ENCODE measurements at places on chromosomes 4 and X.
A peak's percentile ranks its signal among the peaks of the same experiment; 100 is the strongest.

- no peak for DNase-seq
These were observed at the start of gene FAM9B for GRCh38 chrX:9033989-9034388. FAM9B (minus strand) TSS chrX:9034127; CDS start chrX:9032986, 1,141 bp downstream.

DNA sequence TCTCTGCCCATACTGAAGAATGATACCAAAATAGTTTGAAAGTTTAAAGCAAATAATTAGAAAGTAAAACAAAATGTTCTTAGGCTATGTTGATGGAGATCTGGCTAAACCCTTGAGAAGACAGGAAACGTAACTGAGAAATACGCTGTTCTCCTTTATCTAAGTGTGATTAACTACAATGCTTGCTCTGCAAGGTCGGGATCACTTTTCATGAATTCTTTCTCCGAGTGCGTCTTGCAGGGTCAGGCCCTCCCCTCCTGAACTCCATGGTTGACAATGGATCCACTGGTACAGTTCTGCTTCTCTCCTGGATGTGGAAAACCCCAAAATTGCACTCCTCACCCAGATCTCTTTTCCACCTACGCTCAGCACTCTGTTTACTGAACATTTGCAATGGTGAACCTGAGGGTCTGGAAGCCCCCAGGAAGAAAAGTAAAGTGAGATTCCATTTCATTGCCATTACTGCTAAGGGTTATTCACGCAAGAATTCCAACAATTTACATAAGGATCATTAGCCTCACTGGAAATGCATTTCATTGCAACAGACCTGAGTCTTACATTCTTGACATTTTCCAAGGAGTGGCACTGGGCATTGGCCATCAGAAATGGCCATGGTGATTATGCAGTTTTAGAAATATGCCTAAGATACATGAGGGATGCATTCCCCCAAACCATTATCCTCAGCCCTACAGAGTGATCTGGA, 24.6 kb upstream of the WWC2 start:
- no peak for DNase-seq

DNA sequence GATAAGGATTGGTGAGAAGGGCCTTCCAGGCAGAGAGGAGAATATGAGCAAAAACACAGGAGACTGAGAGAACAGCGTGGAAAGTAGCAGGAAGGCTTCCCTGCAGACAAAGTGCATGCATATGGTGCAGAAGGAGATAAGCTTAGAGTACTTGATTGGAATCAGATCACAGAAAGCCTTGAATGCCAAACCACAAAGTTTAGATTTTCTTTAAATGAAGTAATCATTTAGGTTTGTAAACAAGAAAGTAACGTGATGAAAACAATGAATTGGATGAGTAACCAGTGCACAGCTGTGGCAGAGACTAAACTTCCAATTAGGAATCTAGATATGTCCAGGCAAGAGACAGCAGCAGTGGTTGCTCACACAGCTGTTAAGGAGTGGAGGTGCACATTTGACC, 83.8 kb upstream of the C1QTNF7 start:
- no peak for DNase-seq

DNA sequence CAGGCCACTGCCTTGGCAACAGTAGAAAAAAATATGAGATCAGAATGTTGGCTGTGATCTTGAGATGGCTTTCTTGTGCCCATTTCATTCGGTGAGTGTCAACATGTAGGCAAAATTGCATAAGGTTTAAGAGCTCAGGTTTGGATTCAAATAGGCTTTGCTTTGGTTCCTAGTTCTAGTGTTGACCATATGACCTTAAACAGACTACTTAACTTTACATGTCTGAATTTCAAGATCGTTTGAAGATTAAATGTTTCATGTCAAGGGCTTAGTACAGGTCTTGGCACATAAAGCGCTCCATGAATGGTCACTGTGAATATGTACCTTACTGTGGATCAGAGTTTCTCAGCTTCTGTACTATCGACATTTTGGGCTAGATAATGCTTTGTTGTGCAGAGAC, 204.2 kb downstream of the MGST2 start:
- no peak for DNase-seq

DNA sequence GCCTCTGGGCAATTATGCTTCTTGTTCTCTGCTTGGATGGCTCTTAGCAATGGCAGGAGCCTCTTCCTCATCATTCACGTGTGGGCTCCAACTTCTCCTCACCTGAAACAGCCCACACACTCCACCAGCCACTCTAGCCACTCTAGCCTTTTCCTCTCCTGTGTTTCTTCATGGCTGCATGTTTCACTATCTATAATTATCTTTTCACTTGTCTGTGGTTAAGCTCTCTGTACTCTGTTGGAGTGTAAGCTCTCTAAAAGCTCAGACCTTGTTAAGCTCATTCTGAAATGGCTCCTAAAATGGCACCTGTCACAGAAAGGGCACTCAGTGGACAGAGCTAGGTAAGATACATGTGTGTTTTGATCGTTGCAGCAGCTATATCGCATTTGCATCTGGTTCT, 80.0 kb downstream of the SH3KBP1 start:
- DNase-seq: no peak

DNA sequence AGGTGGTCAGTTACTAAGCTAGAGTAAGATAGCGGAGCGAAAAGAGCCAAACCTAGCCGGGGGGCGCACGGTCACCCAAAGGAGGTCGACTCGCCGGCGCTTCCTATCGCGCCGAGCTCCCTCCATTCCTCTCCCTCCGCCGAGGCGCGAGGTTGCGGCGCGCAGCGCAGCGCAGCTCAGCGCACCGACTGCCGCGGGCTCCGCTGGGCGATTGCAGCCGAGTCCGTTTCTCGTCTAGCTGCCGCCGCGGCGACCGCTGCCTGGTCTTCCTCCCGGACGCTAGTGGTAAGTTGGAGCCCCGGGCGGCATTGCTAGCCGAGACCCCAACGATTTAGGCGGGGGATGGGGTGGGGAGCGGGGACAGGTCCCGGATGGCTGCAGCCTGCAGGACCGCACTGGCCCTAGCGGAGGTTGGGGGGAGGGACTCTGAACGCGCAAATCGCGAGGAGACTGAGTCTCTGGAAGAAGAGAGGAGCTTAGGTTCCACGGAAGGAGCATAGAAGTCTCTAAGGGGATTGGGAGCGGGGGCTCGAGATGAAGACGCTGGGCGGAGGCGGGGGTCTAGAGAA, 573 bp downstream of the HTR2C start:
- no peak for DNase-seq

- no peak for DNase-seq
These were observed 540 bp upstream of the HADH start for GRCh38 chr4:107989162-107989536.

GRCh38 chrX:72376124-72376523, 70.4 kb upstream of the CITED1 start:
- DNase-seq: no peak

DNA sequence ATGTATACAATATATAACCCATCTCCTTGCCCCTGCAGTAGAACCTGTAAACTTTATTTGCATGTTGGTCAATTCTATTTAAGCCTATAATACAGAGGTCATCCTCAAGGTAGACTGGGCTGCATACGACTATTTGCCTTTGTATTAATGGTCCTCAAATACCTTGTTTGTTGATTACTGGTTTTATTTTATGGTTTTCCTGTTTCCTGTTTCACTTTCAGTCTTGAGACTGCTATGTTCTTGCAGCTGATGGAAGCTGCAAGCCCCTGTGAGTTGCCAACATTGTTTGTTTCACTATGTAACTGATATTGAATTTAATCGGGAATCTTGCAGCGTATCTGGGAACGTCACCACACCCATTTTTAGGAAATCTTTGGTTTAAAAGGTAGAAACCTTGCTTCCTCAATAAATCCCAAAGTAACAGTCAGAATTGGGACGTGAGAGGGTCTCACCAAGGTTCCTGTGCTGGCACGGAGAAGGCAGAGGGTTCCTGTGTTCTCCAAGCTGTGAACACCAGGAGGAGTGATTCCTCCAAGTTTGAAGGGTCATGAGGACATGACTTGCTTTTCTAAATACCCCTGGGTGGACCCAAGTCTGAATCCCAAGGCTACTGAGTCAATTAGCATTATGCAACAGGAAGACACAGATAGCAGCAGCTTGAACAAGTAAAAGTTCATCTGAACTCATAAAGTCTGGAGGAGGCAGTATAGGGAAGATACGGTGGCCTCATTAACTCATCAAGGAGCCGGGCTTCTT, 110.6 kb upstream of the PNPLA4 start:
- DNase-seq: no peak

DNA sequence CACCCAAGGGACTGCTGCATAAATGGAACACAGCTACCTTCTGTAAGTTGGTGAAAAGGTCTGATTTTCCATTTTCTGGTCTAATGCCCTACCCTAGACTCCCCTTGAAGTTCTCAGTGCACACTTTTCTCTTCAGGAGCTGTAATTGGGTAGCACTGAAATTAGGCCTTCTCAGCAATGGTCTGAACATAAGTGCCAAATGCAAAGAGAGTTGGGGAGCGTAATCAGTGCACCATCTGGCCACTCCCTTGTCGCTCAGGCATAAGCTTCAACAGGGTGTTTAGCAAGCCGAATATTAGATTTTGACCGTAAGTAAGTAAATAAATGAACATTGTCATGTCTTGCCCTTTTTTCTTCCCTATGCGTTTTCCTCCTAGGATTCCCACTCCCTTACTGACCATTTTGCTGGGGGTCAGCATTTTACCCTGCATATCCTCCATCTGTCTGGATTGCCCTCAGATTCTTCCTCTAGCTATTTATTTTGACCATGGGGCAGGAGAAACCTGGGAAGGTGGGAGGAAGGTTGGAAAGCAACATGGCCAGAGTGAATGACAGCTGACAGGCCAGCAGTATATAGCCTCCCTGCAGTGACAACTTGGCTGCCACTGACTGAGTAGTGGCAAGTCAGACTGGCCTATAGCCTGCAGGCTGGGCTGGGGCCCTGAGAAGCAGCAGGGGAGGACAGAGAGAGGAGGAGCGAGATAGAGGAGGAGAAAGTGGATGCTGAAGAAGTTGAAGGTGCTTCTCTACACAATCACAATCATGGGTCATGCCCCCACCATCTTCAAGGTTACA, 2.7 kb downstream of the NHSL2 start:
- DNase-seq: no peak

- no peak for DNase-seq
These were observed 200.0 kb downstream of the BCOR start for GRCh38 chrX:39897741-39898097.

- no peak for DNase-seq
These were observed 8.9 kb upstream of the IRAK1 start for GRCh38 chrX:154028502-154029184.

- no peak for DNase-seq
These were observed 5.8 kb downstream of the BMP2K start for GRCh38 chr4:78781924-78782323.

DNA sequence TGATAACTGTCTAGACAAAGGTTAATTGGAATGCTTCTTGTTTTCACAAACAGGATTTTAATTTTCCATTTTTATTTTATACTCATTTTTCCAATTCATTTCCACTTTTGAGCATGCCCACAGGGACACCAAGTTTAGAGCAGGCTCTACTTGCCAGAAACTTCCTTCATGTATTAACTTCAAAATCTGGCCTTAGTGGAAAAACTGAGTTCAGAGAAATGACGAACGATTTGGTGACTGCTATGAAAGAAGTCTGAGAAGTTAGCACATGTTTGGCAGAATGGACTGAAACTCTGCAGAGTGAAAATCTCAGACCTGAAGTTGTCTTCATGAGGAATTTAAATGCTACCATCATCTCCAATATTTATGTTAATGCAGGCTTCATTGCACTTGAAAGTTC, 214.1 kb downstream of the THOC2 start:
- no peak for DNase-seq

GRCh38 chr4:47510506-47511143, 25.6 kb downstream of the ATP10D start:
- DNase-seq: no peak

DNA sequence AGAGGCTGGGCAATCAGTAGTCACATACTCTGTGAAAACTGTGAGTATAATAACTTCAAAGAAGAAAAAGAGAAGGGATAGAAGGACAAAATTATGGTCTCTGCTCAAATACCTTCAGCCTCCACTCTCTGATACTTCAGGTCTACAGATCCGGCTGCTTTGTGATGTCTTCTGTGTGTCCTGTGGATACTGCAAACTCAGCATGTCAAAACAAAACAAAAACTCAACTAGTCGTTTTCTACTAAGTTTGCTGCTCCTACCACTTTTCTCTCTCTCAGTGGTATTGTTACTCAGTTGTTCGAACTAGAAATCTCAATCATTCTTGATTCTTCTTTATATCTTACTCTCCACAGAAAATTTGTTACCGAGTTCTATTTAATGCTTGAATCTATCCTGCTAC, 202.4 kb upstream of the ANK2 start:
- DNase-seq: no peak

DNA sequence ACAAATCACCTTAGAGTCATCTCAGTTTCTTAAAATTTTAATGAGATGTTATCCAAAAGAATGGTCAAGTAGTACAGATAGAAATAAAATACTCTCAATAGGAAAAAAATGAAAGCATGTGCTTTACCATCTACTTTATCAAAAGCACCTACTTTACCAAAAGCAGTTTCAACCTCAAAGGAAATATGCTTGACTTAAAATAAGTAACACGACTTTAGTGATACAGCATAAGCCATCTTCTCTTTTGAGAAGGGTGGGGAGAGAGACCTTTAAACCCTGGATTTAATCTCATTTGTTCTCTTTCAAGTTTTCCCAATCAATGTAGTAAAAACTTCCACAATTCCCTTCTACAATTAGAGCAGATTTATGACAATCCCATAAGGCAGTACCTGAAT, 26.5 kb downstream of the OTUD4 start:
- no peak for DNase-seq

- DNase-seq: no peak
These were observed 81.3 kb downstream of the HMGN5 start for GRCh38 chrX:81120258-81120935.

DNA sequence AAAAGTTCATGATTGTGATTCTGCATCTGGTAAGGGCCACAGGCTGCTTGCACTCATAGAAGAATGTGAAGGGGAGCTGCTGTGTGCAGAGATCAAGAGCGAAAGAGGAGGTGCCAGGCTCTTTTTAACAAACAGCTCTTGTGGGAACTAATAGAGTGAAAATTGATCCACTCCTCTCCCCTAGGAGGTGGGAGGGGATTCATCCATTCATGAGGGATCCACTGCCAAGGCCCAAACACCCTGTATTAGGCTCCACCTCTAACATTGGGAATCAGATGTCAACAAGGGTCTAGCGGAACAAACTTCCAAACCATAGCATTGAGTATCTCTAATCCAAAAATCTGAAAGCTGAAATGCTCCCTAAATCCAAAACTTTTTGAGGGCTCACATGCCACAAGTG, 16.4 kb upstream of the PPID start:
- DNase-seq: no peak

GRCh38 chr4:8224975-8225625, 26.0 kb downstream of the SH3TC1 start:
- no peak for DNase-seq

DNA sequence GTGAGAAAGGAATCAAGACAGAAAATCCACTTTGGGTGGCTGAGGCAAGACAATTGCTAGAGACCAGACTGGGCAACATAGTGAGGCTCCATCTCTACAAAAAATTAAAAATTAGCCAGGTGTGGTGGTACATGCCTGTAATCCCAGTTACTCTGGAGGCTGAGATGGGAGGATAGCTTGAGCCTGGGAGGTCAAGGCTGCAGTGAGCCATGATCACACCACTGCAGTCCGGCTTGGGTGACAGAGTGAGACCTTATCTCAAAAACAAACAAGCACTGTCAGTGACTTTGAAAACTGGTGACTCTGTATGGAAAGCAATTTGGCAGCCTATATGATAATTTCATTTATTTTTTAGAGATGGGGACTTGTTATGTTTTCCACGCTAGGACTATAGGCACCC, 2.3 kb upstream of the ELOVL6 start:
- no peak for DNase-seq

GRCh38 chr4:2281575-2282343, 19.9 kb upstream of the MXD4 start:
- peak; percentile 61 for DNase-seq
